ENCODE measurements at places on chromosomes 1 and 21.

DNA sequence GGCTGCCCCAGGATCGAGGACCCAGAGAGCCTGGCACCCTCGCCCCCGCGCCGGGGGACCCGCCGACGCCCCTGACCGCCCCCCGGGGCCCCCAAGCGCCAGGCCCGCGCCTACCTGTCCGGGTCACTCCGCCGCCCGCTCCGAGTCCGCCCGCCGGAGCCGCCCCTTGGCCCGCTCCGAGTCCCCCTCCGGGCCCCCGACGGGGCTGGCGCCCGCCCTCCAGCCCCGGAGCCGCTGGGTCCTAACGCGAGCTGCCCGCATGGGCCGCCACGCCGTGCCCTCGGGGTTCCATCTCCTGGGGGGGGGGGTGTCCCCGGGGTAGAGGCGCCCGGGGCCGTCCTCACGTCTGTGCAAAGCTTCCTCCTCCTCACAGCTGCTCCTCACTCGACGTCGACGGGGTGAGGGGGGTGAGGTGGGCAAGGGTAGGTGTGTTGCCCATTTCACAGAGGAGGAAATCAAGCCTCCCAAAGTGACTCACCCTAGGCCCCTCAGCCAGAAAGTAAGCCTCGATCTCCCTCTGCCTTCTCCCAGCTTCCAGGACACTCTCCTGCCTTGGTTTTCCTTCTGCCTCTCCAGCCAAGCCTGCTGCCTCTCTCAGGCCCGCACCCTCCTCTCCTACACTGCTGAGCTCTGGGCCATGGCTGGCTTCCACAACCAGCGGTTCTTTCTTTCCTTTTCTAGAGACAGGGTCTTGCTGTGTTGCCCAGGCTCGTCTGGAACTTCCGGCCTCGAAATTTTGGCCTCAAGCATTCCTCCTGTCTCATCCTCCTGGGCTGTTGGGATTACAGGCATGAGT is at the start of gene MFAP2:
Gene MFAP2 (minus strand): TSS at position 148 of the 796 bp plus-strand sequence. CDS start 2,347 bp downstream, outside the sequence.
- DNase-seq, result no peak

- no peak for DNase-seq
Measured at GRCh38 chr1:79497193-79497773, 490.8 kb upstream of the ADGRL4 start.

GRCh38 chr1:204478172-204478899 is 16.3 kb downstream of the PIK3C2B start:
- no peak for DNase-seq

DNA sequence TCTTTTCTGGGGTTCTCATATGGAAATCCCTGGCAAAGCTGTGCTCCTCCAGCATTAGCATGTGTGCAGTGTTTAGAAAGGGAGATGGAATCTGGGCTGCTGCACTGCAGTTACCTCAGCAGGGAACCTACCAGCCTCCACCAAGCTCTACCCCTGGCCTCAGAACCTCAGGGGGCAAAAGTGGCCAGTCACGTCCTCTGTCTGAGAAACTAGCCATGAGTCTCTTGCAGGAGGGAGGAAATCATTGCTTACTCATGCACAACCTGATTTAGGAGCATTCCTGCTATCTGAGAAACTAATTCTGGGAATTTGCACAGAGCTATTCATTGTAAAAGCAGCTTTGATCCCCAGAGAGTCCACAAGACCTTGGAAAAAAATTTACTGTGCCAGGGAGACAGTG is 80.6 kb upstream of the IPO9 start:
- no peak for DNase-seq

DNA sequence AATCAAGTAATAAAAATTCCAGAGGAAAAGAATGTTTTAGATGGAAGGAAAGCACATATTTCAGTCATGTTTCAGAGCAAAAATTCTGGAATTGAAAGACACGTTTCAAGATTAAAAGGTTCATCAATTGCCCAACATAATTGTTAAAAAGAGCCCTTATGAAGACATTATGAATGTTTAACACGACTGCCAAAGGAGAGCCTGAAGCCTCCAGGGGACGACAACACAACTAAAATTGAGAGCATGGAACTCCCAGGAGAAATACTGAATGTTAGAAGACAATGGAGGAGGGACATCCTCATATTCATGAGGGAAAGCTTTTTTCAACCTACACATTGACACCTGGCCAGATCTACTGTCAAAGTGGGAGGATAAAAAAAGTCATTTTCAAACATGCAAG is 16.0 kb downstream of the OR2T11 start:
- peak; percentile 5 for DNase-seq

DNA sequence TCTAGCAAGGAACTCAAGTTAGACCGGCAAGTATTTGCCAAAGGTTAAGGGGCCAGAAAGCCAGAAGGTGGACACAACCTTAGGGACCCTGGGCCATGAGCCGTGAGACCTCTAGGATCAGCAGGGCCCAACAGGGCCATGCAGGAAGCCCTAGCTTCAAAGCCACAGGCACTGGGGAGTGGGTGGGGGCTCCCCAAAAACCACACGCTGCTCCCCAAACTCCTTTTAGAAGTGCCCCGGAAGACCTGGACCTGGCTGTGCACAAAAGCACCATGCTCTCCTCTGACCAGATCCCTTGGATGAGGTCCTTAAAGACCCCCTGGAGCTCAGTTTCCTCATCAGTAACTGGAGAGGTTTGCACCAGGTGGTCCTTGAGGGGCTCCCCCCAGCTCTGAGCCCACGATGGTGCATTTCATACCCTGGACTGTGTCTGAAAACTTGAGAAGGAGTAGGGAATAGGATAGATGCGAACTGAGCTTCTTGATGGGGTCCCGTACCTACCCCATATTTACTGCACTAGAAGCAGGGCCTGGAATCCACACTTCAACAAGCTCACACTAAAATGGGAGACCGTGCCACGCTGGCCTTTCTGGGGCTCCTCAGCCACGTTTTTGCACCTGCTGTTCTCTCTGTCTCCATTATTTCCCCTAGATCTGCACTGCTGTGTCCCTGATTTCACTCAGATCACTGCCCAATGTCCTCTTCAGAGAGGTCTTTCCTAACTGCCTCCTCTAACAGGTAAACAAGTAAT is 40.6 kb upstream of the LBR start:
- no peak for DNase-seq

DNA sequence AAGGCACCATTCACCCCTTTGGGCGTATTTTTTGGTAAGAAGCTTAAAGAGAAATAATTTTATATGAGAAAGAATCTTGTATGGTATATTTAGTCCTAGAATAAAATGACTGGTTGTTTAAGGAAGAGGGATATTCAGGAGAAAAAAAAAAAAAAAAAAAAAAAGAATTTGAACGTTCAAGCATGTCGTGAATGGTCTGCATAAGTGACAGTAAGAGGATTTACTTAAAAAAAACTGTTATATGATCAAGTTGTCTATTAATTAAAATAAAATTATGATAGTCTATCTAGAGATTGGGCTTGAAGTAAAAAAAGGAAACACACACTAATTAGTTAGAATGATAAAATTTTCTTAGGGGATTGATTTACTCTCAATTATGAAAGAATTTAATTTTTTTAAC is 11.7 kb upstream of the OR14I1 start:
- no peak for DNase-seq

GRCh38 chr21:25887646-25888306 is 153.0 kb downstream of the GABPA start:
- no peak for DNase-seq

DNA sequence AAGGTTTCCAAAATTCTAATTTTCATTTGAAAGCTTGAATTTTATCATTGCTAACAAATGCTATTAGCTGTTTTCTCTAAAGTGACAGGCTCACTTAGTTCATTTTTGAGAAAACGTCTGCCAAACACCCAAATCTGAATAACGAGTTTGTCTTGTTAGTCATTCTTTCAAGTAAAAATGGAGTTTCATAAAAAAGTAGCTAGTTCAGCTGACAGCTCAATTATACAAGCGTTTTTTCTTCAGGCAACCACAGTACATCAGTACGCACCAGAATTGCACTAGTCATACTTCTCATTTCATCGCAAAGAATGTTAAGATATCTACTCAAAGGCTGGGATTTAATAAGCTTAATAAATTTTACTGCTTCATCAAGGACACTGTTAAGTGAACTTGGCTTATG is 72.3 kb upstream of the SLFNL1 start:
- no peak for DNase-seq

- DNase-seq, result no peak
Measured at GRCh38 chr1:205971082-205971481, 27.8 kb upstream of the SLC26A9 start.

DNA sequence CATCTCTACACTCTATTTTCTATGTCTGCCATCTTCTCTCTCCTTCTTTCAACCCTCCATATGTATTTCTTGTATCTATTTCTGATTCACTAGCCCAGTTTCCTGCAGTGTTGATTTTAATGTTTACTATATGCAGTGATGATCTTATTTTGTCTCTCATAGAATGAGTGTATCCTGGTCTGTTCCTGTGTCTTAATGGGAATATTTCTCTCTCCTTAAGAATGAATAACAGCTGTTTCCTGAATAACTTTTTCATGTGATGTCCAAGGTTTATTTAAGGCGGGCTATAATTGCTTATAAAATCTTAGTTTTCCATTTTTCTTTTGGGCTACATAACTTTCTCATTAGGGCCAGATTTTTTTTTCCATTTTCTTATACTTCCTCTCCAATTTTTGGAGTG is 144.5 kb downstream of the C1orf21 start:
- no peak for DNase-seq

DNA sequence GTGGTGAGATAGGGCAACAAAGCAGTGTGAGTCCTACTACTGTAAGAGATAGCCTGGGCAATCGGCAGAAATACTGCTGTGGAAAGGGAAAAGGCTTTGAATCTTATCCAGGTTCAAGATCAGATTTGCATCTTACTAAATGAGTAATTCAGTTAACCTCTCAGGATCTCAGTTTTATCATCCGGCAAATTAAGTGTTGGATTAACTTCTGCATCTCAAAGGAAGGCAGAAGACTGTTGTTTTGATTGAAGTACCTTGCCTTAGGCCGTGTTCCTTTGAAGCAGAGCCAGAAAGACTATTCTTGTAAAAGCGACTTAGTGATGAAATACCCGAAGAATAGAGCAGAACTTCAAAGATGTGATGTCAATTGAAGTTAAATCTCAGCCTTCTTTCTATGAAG is 612.9 kb upstream of the USP24 start:
- no peak for DNase-seq

GRCh38 chr1:196361112-196361714 is 247.0 kb downstream of the KCNT2 start:
- DNase-seq, result no peak

- no peak for DNase-seq
Measured at GRCh38 chr1:54922040-54922761, 35.2 kb upstream of the DHCR24 start.

DNA sequence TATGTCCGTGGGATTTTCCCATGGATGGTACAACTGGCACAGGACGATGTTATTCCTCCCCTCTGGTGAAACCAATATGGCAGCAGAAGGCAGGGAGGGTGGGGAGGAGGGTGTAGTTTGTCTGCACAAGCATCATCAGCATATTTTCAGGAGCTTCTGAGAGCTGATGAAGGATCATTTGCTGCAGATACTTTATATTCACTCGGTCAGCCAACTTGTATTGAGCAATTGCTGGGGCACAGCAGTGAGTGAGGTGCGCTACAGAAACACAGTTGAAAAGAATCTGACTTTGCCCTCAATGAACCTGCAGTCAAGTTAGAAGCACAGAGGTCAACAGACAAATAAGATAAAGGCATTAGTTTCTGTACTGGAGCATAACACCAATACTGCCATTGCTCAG is 13.0 kb downstream of the PKP1 start:
- no peak for DNase-seq

GRCh38 chr1:20732071-20732587 is 374 bp downstream of the SH2D5 start:
- no peak for DNase-seq

DNA sequence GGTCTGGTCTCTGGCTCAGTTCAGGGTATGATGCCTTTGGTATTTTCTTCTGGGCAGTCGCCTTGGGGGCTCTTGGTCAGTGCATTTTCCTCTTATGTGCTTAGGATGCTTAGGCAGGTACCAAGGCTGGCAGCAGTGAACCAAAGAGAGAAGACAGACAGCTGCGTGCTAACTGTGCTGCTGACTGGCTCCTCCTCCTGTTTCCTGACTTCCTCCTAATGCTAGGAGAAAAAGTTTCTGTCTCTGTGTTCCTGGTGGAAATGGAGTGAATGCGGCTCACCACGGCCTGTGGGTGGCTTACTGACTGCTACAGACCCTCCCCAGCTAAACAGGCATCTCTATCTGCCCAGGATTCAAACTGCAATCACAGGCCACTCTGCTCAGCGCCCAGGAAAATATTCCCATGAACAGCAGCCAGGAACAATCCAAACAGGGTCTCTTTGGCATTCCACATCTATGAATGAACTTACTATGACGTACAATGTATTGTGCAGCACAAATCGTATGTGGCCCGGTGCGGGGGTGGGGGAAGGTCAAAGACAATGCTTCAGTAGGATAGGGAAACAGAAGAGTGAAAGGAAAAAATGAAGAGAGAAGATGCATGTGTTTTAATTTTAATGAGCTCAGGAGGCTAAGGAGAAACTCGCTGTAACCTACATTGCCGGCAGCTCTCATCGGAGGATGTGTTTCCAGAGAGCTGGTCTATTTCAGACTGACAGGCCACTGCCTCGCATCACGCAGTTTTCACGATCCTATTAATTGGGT is 2.8 kb downstream of the ABCG1 start:
- no peak for DNase-seq

DNA sequence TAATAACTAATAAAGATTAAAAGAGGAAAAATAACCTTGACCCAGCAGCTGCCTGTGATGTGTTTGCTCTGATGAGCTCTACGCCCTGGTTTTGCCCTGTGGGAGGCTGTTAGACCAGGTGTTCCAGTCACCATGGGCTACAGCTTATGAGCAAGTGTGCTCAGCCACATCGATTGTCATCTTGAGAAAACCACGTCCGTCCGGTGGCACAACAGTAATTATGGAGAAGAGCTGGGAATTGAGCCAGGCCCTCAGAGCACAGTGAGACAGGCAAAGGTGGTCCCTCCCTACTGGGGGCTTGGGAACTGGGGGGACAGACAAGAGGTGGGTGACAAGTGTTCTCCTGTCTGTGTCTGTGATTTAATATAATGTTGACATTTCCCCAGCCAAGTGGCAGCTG is 420.5 kb downstream of the MATN1 start:
- DNase-seq, result no peak

DNA sequence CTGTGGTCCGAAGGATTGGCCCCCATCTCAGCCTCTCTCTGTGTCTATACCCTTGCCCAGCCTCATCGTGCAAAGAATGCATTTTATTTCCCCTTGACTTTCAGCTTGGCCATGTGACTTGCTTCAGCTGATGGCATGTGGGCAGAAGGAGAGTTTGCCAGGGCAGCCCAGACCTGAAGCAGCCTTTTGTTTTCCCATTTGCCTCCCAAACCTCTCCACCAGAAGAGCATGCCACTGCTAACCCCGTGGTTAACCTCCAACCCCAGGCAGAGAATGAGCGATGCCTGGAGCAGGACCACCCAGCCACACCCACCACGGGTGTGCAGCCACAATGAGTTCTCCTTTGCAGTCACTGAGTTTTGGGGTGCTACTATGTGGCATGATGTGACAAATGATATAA is 136.4 kb downstream of the SETD4 start:
- DNase-seq, result no peak

- no peak for DNase-seq
Measured at GRCh38 chr21:36847189-36847588, 119.3 kb downstream of the HLCS start.

GRCh38 chr1:5481889-5482288 is 510.3 kb downstream of the NPHP4 start:
- DNase-seq, result peak; percentile 9

Measured in stimulated activated CD8-positive, alpha-beta memory T cell treated with anti-CD3 and anti-CD28 coated beads, Interleukin-2, amount 100 ng/mL, for 1 hour (primary cell).